Aorta (tissue), 5 donors: ENCODE measurements at places on chromosomes 4 and X. TPM values are rescaled to one million over a fixed set of nuclear protein-coding genes. Genes with fewer than 3 reads are reported as not detected.

Gene PABPC1L2B
- not detected for total RNA-seq

DNA sequence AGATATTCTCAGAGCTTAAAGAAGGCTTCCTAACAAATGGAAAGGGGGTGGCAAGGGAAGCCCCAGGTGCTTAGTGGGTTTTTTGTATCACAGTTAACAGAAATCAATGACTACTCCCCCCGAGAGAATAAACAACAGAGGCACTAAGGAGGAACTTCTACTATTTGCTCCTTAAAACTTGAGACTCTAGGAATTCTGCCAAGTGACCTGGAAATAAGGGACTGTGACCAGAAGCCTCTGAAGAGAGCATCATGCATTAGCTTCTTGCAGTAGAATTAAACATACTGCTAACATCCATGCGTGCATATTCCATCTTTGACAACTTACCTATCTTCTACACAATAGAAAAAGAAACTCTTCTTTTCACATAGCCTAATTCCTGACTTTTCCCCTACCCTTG, 86.8 kb downstream of the CAMK2D start:
- no peak overlapping the region for H3K27ac ChIP-seq
- H3K27me3 ChIP-seq, result no peaks in the 10 kb centered on the region
- no peaks in the 10 kb centered on the region for H3K36me3 ChIP-seq
- H3K4me1 ChIP-seq, result no peaks in the 10 kb centered on the region
- no peak for DNase-seq

GRCh38 chr4:142556048-142556447, 290.1 kb downstream of the INPP4B start:
- H3K4me1 ChIP-seq, result peaks cover 4% of the 10 kb centered on the region
- no peaks in the 10 kb centered on the region for H3K27me3 ChIP-seq
- DNase-seq, result no peak
- no peak overlapping the region for H3K27ac ChIP-seq
- no peaks in the 10 kb centered on the region for H3K36me3 ChIP-seq

DNA sequence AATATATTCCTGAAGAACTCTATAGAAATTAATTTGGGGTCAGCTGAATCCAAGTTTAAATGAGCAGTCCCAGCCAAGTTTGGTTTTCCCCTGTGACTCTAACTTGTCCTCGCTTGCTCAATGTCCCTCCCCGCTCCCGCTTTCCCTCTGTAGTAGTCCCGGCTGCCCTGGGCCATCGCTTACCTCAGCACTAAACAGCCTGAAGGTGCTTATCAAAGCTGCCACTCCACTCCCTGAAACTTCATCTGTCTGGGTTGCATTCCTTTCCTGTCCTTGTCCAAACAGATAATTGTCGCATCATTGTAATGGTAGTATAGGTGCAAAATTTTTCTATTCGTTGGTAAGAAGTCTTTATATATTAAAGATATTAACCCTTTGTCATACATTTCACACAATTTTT, 12.8 kb downstream of the SLC25A43 start:
- H3K4me3 ChIP-seq, result no peak overlapping the region
- no peaks in the 10 kb centered on the region for H3K36me3 ChIP-seq
- DNase-seq, result no peak
- H3K4me1 ChIP-seq, result no peaks in the 10 kb centered on the region

- no peaks in the 10 kb centered on the region for H3K27me3 ChIP-seq
- H3K27ac ChIP-seq, result no peak overlapping the region
- no peak for DNase-seq
- H3K4me1 ChIP-seq, result no peaks in the 10 kb centered on the region
- H3K36me3 ChIP-seq, result no peaks in the 10 kb centered on the region
Measured at GRCh38 chr4:61770456-61770855, 570.3 kb downstream of the ADGRL3 start.

- H3K27ac ChIP-seq, result peak overlapping the region; percentile 3
- no peaks in the 10 kb centered on the region for H3K36me3 ChIP-seq
- peak; percentile 83 for DNase-seq
Measured at GRCh38 chr4:72567821-72568675, 973 bp downstream of the ADAMTS3 start.

DNA sequence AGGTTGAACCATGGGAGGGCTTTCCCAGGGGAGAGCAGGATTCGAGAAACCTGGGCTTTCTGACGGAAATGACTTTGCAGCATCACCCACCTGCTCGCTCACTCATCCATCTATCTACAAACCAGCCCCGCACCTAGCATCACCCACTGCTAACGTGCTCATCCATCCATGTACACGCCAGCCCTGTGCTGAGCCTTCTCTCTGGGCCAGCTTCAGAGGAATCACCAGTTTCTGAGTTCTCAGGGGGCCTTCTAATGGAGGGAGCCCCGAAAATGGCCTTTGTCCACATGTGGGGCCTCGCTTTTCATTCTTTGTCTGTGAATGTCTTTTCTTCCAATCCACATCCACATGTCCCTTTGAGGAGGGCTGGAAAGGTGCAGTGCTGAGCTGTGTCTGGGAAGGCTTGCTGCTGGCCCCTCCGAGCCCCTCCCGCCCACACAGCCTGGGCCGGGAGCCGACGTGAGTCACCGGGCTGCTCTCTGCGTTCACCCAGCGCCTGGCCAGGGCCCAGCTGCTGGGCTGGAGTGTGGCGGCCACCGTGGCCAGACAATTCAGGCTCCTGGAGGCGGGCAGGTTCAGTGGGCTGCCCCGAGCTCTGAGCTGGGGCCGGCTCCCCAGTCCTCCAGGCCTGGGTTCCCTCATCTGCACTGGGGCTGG, 14.7 kb downstream of the SORCS2 start:
- no peak overlapping the region for H3K4me3 ChIP-seq
- H3K36me3 ChIP-seq, result no peaks in the 10 kb centered on the region
- peak overlapping the region; percentile 65 for H3K27ac ChIP-seq
- H3K4me1 ChIP-seq, result no peaks in the 10 kb centered on the region
- H3K27me3 ChIP-seq, result no peaks in the 10 kb centered on the region

DNA sequence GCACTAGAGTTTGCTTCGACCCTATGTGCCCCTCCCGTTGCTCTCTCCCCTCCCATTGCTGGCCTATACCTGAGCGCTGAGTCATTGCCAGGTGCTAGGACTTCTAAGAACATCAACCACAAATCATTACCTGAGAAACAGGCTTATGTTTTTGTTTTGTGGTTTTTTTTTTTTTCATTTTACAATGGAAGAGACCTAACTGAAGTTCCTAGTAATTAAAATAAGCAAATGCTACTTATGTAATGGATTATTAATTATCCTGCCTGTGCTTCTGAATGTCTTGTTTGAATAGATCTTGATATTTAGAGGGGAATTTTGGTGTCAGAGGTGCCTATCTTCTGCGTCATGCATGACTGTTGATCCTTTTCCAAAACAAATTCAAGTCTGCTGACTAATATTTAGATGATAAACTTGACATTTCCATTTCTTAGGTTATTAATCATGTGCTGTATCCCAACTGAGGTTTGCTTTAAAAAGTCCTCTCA, 275.4 kb upstream of the CPEB2 start:
- no peaks in the 10 kb centered on the region for H3K27me3 ChIP-seq
- no peak for DNase-seq
- no peak overlapping the region for H3K4me3 ChIP-seq
- H3K27ac ChIP-seq, result no peak overlapping the region
- H3K4me1 ChIP-seq, result no peaks in the 10 kb centered on the region

DNA sequence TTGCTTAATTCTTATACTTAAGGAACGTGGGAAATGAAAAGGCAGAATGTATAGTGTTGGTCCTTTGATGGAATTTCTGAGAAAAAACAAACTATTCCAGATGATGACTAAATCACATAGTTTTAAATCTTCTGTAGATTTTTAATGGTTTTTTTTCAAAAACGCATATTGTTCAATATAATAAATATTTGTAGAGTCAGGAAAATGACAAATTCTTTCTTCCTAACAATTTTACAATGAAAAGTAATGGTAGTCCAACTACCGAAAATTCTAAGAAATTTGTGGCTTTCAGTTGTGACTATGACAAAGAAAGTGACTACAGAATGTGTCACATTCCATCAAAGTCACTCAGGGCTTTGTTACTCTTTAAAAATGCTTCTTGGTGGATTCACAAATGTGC, 164.8 kb upstream of the PITX2 start:
- no peaks in the 10 kb centered on the region for H3K36me3 ChIP-seq
- no peak overlapping the region for H3K27ac ChIP-seq
- no peak overlapping the region for H3K4me3 ChIP-seq

GRCh38 chrX:16033331-16033730, 90.0 kb upstream of the GRPR start:
- DNase-seq, result no peak
- no peaks in the 10 kb centered on the region for H3K27me3 ChIP-seq
- H3K36me3 ChIP-seq, result no peaks in the 10 kb centered on the region
- no peaks in the 10 kb centered on the region for H3K4me1 ChIP-seq
- H3K4me3 ChIP-seq, result no peak overlapping the region
- H3K27ac ChIP-seq, result no peak overlapping the region

DNA sequence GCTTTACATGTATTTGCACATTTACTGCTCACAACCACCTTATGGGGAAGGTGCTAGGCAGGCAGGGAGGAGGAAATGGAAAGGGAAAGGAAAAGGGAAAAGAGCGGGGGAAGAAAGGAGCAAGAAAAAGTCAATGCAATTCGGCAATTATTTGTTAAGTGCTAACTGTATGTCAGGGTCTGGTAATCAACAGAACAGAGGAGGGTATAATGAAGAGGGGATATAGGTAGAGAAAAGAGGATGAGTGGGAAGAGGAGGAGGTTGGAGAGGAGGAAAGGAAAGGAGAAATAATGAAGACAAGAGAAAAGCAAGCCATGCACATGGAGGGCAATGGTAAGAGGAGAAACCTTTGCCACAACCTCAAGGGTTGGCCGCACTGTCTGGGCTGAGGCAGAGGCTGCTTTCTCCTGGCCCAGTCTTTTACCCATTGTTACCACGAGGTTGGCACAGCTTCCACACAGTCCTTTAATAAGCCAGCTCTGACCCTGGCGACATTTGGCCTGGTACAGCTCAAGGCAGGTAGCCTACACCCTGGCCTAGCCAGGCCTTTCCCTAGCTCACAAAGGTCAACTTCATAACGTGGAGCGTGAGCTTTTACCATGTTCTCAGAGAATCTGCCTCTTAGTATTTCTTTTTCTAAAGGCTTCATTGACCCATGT, 836 bp downstream of the BTK start:
- H3K4me1 ChIP-seq, result no peaks in the 10 kb centered on the region
- DNase-seq, result no peak
- no peaks in the 10 kb centered on the region for H3K36me3 ChIP-seq

DNA sequence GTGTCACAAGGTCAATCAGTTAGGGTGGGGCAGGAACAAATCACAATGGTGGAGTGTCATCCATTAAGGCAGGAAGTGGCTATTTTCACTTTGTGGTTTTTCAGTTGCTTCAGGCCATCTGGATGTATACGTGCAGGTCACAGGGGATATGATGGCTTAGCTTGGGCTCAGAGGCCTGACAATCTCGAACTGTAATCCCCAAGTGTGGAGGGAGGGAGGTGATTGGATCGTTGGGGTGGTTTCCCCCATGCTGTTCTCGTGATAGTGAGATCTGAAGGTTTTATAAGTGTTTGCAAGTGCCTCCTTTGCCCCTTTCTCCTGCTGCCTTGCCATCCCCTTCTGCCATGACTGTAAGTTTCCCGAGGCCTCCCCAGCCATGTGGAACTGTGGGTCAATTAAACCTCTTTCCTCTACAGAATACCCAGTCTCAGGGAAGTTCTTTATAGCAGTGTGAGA, 36.7 kb upstream of the STS start:
- no peaks in the 10 kb centered on the region for H3K36me3 ChIP-seq
- no peak overlapping the region for H3K4me3 ChIP-seq
- no peak for DNase-seq

- H3K4me1 ChIP-seq, result no peaks in the 10 kb centered on the region
- no peak overlapping the region for H3K4me3 ChIP-seq
- H3K27me3 ChIP-seq, result no peaks in the 10 kb centered on the region
- H3K36me3 ChIP-seq, result no peaks in the 10 kb centered on the region
- H3K27ac ChIP-seq, result no peak overlapping the region
Measured at GRCh38 chr4:10240691-10241090, 124.1 kb upstream of the WDR1 start.

Gene ARX
- total RNA-seq, result not detected

Gene RNF150
- 22.8 TPM for total RNA-seq

Gene RTL9
- 0.09 TPM for total RNA-seq

DNA sequence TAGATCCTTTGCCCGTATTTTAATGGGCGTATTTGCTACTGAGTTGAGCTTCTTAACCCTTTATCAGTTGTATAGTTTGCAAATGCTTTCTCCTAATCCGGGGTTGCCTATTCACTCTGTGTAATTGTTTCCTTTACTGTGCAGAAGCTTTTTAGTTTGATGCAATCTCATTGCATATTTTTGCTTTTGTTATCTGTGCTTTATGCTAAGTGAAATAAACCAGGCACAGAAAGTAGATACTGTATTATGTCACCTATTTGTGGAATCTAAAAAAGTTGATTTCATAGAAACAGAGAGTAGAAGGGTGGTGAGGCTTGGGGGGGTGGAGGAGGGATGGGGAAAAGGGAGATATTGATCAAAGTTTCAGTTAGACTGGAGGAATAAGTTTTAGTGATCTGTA, 17.7 kb downstream of the OGT start:
- H3K27me3 ChIP-seq, result no peaks in the 10 kb centered on the region
- H3K27ac ChIP-seq, result no peak overlapping the region
- H3K4me1 ChIP-seq, result no peaks in the 10 kb centered on the region
- no peak for DNase-seq
- no peak overlapping the region for H3K4me3 ChIP-seq

DNA sequence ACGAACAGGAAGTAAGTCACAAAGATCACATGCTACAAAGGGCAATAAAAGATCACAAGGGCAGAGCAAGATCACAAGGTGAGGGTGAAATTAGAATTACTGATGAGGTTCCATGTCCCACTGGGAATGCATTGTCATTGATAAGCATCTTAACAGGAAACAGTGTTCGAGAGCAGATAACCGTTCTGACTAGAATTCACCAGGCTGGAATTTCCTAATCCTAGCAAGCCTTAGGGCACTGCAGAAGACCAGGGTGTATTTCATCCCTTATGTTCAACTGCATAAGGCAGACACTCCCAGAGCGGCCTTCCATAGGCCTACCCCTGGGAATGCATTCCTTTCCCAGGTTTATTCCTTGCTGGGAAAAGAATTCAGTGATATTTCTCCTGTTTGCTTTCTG, 980.6 kb upstream of the LCORL start:
- H3K36me3 ChIP-seq, result no peaks in the 10 kb centered on the region
- H3K27me3 ChIP-seq, result no peaks in the 10 kb centered on the region
- H3K4me1 ChIP-seq, result no peaks in the 10 kb centered on the region
- H3K27ac ChIP-seq, result no peak overlapping the region
- no peak for DNase-seq

- H3K27me3 ChIP-seq, result no peaks in the 10 kb centered on the region
- no peaks in the 10 kb centered on the region for H3K36me3 ChIP-seq
- no peak overlapping the region for H3K27ac ChIP-seq
- no peak for DNase-seq
Measured at GRCh38 chr4:174631901-174632758, 109.8 kb upstream of the HPGD start.

GRCh38 chr4:169063441-169063840, 53.4 kb upstream of the CBR4 start:
- no peaks in the 10 kb centered on the region for H3K27me3 ChIP-seq
- no peak overlapping the region for H3K4me3 ChIP-seq
- peaks cover 10% of the 10 kb centered on the region for H3K4me1 ChIP-seq
- no peak for DNase-seq
- H3K27ac ChIP-seq, result no peak overlapping the region
